CD4-positive, alpha-beta T cell treated with Interferon gamma for 1 hour (primary cell): ENCODE measurements at places on chromosomes 6 and 20.

DNA sequence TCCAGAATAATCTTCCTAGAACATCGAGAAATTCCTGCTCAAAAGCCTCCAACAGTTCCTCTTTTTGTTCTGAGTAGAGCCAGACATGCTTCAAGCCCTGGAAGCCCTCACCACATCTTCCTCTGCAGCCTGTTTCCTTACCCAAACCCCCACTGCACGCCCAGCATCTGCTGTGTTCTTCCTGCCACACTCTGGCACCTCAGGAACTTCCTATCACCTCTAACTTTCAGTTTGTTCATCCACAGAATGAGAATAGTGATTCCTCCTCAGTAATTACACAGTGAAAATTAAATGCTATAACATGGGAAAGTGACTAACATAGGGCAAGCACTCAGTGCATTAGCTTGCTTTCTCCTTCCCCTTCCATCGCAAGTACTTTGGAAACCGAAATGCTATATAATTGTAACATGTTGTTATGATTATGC, 26.3 kb downstream of the C6orf89 start:
- DNase-seq: peak; percentile 12

- DNase-seq: no peak
Observed at GRCh38 chr6:31120151-31120915, at the start of gene CDSN. Gene CDSN, minus strand, starts transcription at chr6:31120446. Its CDS starts 27 bp downstream, at chr6:31120419.

- no peak for DNase-seq
Observed at GRCh38 chr6:90135667-90136066, 161.0 kb downstream of the BACH2 start.

DNA sequence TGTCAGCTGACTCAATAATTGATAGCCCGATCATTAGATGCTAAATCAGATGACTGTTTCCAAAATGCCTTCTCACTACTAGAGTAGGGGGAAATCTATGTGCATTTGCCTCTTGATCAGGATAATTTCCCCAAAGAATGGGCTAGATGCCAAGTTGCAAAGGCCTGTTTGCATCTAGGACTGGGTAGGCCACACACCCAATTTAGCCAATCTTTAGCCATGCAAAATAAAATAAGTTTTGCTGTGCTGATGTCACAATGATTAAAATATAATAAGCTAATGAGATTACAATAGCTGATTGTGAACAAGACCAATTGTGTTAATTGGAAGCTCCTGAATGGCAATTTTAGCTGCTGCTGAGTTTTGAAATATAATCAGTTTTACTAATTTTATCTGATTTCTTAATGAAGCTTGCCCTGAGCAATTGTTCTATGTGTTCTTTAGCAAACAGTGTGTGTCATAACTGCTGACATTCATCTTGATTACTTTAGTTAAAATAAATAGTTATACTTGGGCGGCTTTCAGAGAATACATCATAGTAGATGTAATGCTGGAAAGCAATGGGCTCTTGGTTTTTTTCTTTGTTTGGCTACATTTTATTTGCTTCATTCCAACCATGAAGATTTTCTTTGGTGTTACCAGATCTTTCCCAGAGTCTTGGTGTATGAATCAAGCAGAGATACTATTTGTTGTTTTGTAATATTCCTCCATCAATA, 973.2 kb upstream of the SLC35B3 start:
- DNase-seq: no peak

DNA sequence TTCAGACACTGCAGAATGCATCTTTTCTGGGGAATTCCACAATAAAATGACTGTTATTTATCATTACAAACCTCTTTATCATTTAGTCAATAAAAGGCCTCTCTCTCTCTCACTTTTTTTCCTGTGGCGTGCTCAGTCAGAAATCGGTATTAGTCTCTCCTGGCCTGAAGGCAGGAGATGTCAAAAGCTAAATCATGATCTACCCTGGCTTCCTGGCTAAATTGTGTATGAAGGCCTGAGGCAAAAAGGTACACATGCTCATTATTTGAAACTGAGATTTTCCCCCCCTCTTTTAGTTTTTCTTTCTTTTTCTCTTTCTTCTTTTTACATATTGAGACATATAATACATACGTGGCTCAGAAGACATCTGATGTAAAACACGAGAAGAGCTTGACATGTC, 375.0 kb upstream of the SLC35B3 start:
- DNase-seq: no peak

DNA sequence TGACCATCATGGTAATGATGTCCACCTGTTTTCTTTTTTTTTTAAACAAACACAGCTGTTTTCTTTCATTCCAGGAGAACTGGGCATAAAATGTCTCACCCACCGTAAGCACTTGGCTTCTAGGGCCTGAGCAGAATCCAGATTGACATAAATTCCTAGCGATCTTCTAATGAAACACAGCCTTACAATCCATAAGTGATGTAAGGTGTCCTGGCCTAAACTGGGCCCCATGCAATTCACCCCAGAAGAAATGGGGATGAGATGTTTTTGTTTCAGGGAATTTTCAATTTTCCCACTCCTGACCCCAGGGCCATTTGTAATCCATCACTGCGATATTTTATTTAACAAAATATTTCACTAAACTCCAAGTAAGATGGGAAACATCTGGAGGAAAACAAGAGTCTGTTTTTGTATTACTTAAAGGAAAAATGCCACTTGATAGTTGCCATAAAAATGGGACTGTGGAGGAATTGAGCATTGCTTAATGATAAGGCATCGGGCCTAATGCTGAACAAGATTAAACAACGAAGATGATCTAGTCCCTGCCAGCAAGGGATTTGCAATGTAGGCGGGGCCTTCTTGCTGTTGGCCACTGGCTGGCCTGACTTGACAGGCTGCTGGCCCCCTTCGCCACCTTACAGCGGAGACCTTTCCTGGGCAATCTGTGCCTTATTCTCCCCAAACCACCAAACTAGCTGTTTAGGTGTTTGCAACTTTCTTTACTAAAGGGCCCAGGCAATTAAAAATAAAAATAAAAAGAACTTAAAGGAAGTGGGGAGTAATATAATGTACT, 183.7 kb downstream of the CD109 start:
- DNase-seq: no peak

- DNase-seq: no peak
Observed at GRCh38 chr6:21005816-21006570, 471.7 kb downstream of the CDKAL1 start.

DNA sequence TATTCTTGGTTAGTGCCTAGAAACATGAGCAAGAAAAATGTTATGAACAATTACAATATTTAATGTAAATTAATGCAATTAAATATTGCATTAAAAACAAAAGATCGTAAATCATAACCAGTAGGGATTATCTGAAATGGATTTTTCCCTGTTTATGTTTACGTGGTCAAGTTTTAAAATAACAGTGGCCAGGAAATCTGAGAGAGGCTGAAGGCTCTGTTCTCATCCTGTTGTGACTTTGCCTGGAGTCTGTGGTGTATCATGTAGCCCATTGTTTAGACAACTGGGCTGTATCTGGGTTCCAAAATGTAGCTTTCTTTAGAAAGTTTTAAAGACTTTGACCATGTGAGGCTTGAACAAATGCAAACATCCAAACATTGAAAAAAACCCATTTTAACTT, 2.4 kb downstream of the MYO6 start:
- DNase-seq: no peak

DNA sequence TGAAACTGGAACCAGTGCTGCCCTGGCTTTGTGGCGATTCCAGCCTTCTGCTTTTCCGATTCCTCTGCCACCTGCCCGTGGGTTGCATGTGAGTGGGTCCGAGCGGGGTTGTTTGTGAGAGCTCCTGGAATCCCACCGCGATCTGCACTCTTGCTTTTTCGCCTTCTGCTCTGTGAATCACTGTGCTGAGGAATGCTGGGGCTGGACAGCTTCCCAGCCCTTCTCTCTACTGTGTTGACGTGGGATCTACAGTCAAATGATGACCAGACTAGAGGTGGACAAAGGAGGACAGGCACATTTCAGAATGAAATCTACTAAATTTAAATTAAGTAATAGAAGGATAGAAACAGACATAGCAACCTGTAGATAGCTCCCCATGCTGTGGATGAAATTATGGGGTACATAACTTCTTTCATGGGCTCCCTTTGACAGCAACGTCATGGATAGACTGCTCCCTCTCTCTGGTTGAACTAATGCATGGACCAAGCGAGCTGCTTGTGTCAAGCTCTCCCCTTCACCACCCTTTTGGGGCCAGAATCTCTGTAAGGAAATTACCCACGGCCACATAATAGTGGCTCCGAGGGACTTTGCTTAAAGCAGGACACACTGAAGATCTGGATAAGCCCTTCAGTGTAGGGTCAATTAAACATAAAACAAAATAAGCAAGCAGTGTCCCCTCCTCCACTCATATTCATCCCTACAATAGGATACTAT, 2.0 kb downstream of the FNDC1 start:
- no peak for DNase-seq

DNA sequence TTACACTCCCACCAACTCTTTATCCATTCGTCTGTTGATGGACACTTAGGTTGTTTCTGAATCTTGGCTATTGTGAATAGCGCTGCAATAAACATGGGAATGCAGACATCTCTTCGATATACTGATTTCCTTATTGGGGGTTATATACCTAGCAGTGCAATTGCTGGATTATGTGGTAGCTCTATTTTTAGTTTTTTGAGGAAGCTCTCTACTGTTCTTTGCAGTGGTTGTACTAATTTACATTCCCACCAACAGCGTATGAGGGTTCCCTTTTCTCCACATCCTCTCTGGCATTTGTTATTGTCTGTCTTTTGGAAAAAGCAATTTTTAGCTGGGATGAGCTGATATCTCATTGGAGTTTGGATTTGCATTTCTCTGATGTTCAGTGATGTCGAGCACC, 4.6 kb upstream of the PFDN4 start:
- no peak for DNase-seq

GRCh38 chr6:33980176-33981175, 165.4 kb downstream of the GRM4 start:
- DNase-seq: no peak

DNA sequence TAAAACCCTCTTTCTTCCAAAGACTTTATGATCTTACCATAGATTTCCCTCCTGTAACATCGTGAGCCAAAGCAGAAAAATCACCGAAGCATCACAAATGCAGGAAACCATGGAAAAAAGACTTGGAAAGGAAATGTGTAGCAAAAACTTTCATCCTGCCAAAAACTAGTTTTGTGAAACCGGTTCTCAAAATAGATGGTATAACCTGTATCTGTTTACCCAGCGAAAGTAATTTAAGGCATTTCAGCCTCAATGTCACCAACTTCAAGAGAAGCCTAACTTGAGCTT, 213.9 kb downstream of the ZNF217 start:
- DNase-seq: no peak

DNA sequence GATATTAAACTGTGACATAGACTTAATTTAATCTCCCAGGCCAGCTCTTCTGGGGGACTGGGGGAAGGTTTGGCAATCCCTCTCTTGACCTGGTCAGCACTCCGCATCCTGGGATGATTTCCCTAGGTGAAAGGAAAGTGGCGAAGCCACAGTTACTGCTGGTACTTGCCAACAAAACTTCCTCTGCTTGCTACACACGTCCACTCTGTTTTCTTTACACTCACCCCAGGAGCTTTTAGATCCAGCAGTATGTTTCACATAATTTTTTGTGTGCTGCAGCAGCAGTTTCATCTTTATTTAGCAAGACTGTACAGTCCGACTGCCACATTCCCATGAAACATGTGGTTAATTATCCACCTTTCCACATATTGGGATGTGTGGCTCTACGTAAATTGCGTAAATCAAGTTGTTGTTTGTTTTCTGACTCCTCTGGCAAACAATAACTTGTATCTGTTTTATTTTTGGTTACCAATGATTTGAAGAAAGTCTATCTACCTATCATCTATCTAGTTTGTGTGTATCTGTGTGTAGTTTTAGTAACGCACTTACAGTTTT, 284.0 kb downstream of the PHF3 start:
- no peak for DNase-seq

DNA sequence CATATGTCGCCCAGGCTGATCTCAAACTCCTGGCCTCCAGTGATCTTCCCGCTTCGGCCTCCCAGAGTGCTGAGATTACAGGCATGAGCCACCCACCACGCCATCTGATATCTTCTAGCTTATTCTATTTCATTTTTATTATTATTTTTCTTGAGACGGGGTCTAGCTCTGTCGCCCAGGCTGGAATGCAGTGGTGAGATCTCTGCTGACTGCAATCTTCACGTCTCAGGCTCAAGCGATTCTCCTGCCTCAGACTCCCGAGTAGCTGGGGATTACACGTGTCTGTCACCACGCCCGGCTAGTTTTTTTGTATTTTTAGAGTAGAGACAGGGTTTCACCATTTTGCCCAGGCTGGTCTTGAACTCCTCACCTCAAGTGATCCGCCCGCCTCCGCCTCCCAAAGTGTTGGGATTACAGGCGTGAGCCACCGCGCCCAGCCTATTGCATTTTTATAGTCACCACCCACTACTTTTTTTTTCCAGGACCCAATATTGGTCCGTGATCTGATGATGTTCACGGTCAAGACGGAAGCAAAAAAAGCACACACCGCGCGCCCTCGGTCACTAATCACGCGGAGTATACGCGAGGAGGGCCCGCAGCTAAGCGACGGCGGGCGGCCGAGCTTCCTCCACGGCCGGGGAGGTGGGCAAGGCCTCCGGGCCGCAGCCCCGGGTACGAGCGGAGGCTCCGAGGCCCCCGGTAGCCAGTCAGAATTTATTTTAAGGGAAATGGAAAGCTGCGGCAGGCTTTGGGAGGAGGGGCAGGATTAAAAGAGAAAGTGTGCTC, 1.1 kb upstream of the LSM14B start:
- no peak for DNase-seq

DNA sequence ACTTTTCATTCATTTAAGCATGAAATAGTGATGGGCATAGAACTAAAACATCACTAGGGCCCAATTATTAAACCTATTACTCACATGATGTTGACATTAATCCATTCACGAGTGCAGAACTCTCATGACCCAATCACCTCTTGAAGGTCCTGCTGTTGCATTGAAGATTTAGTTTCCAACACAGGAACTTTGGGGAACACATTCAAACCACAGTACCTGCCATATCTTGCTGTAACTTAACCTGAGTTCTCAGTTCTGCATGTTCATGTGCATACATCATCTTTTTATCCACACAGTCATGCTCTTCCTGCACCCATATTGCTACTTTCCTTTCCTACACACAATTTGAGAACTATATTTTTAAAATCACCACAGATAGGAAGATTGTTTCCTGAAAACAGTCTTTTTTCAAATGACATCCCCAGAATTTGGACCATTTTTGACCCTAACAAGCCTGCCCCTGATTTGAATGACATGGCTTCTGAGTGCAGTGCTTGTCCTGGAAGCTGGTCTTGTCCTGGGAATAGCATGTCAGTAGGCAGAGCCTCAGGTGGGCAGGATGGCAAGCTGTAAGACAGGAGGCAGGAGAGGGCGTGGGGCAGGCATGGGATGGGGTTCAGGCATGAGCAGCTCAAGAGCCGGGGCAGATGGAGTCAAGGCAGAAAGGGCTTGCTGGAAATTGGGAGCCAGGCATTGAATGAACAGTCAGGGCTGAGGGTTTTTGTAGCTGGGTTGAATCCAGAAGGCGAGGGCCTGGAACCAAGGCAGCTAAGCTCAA, 49.2 kb upstream of the FOXC1 start:
- DNase-seq: no peak

GRCh38 chr6:157951828-157952227, 29.8 kb upstream of the SYNJ2 start:
- DNase-seq: no peak

GRCh38 chr6:150977281-150977680, 111.8 kb downstream of the MTHFD1L start:
- no peak for DNase-seq
